Glomerular endothelial cell (primary cell): ENCODE measurements at places on chromosomes 4 and X. TPM values are rescaled to one million over a fixed set of nuclear protein-coding genes. Genes with fewer than 3 reads are reported as not detected.

DNA sequence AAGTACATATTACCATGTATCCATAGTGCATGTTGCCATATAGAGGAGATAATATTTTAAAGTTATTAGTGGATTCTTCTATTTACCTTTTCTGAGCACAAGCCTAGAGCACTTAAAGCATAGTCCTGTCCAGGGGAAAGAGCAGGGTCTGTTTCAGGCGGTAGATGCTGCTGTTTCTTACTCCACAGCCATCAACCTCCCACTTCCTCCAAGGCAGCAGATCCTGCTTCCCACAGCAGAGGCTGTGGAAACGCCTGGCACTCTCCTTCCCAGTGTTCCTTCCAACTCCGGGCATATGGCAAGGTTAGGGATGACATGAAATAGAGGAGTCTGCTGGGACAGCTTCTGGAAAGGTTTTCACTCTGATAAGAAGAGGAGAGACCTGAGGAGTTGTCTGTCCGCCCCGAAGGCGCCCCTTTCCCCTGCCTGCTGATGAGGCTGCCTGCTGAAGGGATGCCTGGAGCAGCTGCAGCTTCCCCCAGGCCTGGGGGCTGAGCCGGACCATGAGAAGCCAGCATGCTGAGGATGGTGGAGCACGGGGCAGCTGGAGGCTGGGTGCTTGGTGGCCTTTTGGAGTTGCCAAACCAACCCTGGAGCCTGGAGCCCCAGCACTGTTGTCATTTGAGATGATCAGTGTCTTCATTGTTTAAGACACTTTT lies 43.9 kb upstream of the SLC25A4 start:
- DNase-seq: no peak

DNA sequence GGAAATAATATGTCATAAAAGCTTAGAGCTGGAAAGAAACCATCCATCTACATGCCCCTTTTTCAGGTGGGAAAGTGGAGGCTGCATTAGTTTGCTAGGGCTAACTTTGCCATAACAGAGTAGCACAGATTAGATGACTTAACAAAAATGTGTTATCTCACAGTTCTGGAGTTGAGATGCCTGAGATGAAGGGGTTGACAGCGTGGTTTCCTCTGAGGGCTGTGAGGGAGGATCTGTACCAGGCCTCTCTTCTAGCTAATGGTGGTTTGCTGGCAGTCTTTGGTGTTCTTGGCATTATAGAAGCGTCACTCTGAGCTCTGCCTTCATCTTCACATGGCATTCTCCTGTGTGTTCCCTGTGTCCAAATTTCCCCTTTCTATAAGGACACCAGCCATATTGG lies 2.4 kb downstream of the CHRNA9 start:
- no peak for DNase-seq

- DNase-seq: no peak
Observed at GRCh38 chr4:117691572-117692351, 342.5 kb upstream of the NDST3 start.

DNA sequence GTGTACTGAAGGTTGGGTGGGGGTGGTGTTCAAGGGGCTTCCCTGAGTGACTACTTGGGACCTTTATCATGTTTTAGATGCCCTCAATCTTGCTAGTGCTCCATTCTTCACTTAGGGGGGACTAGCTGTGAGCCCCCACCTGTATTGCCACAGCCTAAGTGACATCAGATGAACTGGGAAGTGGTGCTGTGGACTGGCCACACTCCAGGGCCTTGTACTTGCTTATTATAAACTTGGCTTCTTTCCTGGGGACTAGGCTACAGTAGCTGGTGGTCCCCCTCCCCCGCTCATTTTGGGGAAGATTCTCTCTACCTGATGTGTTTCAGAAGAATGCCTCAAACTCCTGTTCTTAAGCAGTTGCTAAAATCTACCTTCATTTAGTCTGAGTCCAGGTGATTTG lies 46.7 kb upstream of the WDR1 start:
- DNase-seq: no peak

GRCh38 chrX:73851014-73852009 lies 288.3 kb downstream of the CHIC1 start:
- peak; percentile 68 for DNase-seq

- no peak for DNase-seq
Observed at GRCh38 chrX:133653358-133653757, 238.1 kb upstream of the GPC4 start.

- no peak for DNase-seq
Observed at GRCh38 chr4:6474053-6474568, 1.7 kb upstream of the PPP2R2C start.

DNA sequence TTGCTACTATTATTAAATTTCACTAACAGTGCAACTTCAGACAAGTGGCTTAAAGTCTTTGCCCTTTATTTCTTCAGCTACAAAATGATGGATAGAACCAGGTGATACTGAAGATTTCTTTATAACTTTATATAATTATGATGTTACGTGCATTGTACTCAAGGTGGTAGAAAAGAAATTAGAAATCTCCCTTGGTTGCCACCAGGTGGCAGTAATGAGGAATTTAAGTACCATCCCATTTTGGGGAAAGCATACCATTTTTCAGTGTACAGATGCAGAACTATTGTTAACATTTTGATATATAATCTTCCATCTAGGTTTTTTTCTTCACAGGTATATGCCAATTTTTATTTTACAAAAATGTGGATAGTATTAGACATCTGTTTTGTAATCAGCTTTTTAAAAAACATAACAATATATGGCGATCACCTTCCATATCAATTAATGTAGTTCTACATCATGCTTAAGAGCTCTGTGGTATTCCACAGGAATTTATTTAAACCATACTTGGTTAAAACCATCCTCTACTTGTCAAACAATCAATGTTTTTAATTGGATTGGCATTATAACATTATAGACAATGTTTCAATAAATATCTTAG lies 37.7 kb upstream of the RAB33B start:
- peak; percentile 58 for DNase-seq

GRCh38 chr4:165780735-165781134 lies 92.3 kb upstream of the TLL1 start:
- DNase-seq: no peak

- no peak for DNase-seq
Observed at GRCh38 chr4:87978681-87979080, 3.2 kb downstream of the SPP1 start.

DNA sequence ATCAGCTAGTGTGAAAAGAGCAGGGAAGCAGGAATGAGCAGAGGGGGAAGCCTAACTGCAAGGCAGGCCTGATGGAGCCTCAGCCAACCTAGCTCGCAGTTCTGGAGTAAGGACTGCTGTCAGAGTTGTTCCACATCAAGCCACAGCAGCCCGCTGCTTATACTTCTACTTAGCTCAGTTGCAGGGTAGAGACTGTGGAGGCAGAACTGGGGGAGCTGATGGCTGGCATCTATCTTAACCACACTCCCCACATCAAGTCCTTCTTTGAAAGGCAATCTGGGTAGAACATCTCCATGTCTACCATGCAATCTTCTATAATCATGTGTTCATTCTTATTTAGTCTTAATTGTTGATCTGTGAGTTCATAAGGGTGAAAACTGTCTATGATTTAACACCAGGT lies 46.1 kb downstream of the DDX60 start:
- DNase-seq: no peak

- no peak for DNase-seq
Observed at GRCh38 chr4:3468154-3468553, 5.0 kb downstream of the DOK7 start.

DNA sequence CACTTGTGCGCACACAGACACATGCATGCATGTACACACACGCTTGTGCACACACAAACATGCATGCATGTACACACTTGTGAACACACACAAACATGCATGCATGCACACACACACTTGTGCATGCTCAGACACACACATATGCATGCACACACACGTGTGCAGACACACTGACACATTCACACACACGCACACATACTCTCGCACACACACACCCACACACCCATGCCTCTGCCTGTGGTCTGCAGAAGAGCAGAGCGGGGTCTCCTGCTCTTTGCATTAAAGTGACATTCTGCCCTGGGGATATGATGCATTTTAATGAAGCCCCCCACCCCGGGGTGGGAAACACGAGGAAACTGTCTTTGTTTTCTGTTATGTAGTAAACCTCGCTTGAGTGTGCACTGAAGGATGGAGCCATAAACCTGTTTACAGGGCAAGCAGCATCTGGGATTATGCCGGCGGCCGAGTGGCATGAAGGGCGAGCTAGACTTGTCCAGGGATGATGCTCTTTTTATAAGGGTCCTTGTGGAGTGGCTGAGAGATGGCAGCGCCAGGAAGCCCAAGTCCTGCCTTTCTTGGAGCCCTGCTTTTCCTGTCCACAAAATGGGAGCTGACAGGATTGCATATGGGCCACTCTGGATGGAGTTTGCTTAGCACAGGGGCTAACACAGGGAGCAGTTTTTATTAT lies 17.8 kb downstream of the PSAPL1 start:
- no peak for DNase-seq

GRCh38 chr4:106478152-106478551 lies 109.6 kb upstream of the GIMD1 start:
- DNase-seq: no peak

DNA sequence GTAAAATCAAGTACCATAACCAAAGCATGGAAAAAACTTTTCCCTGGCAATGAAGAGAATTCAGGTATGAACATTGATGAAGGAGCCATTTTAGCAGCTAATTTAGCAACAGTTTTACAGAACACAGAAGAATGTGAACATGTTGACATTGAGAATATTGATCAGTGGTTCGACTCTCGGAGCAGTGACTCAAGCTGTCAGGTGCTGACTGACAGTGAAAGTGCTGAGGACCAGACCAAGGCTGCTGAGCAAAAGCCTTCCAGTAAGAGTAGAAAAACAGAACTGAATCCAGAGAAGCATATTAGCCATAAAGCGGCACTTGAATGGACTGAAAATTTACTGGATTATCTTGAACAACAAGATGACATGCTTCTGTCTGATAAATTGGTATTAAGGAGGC lies 2.8 kb downstream of the TIGD2 start:
- DNase-seq: no peak

DNA sequence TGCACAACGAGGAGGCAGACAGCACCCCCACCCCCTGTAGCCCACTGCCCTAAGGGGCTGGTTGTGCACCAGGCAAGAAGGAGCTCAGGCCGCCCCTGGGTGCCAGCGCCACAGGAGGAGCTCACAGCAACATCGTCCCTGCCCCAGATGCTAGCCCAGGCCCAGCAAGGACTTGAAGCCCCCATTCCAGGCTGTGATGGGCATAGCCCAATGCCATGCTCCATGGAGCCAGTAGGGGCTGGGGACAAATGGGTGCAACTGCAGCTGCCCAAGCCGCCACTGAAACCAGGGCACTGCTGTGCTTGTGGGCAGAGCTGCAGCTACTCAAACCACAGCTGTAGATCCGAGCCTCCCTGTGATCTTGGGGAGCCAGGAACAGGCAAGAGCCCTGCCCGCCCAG lies 241.3 kb upstream of the GIMD1 start:
- no peak for DNase-seq

DNA sequence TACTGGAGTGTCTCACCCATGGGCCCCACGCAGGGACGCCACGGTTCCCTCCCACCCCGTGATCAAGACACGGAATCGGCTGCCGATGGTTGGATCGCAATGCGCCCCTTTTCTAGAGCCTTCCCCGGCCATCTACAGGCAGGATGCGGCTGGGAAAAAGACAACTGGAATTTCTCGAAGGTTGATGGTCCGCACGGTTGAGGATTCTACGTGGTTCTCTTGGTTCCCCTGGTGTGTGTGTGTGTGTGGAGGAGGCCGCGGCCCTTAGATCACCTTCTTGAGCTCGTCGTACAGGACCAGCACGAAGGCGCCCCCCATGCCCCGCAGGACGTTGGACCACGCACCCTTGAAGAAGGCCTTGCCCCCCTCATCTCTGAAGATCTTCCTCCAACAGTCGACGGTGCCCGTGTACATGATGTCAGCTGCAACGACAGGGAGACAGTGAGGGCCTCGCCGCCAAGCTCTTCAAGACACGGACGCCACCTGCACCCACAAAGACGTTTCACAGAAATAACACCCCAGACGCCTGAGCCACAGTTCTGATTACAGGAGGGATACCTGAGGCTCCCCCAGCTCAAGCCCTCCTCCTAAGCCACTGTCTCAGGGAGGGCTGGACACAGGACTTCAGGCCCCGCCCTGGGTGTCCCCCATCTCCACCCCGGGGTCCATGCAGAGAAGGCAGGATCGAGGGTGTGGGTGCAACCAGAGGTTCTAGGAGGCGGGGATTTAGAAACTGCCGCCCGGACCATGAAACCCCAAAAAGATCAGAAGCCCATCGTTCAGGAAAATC lies 5.4 kb downstream of the SLC25A6 start:
- no peak for DNase-seq

DNA sequence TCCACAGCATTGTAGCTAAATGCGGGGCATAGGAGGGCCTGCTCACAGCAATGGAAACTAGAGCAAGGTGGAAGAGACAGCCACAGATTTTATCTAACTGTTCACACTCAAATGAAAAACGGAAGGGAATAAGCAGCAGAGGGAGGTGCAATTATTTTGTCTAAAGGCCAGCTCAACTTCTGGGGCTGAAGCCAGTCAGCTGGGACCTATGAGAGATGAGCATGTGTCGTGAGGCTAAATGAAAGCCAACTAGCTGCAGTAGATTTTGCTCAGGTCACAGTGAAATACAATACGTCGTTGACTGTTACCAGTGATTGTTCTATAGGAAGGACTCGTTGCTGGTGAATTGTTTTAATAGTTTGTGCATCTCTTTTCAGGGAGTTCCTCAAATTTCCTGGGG lies 26.4 kb upstream of the FGFBP2 start:
- no peak for DNase-seq

- no peak for DNase-seq
Observed at GRCh38 chrX:105527759-105528158, 294.6 kb upstream of the NRK start.

- DNase-seq: no peak
Observed at GRCh38 chr4:2320746-2321145, 58.8 kb upstream of the MXD4 start.

DNA sequence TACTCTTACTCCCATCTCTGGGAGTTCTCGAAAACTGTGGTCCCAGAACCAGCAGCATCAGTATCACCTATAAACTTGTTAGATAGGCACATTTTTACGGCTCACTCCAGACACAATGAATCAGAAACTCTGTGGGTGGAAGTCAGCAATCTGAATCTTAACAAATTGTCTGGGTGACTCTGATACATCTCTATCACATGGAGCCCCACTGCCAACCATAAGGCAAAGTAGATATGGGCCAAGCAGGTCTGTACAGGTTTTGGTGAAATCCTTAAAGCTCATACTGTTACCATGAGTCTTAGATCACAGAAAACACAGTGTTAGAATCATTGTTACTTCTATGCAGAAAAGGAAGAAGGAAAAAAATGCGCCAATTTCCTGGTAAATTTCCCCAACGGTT lies 122.5 kb upstream of the HCCS start:
- no peak for DNase-seq

- DNase-seq: no peak
Observed at GRCh38 chrX:74438764-74439163, 17.5 kb downstream of the SLC16A2 start.

Gene ZBTB33
- total RNA-seq: 19.1 and 19.4 TPM in 2 replicates

Gene SRPX
- 147 and 267 TPM in 2 replicates for total RNA-seq

Gene SPP1
- 6.7 and 33.4 TPM in 2 replicates for total RNA-seq

Gene MMRN1
- total RNA-seq: 28.7 and 118 TPM in 2 replicates

Gene MAGEA2B
- total RNA-seq: not detected in 2 replicates

Gene GABRG1
- total RNA-seq: not detected in 2 replicates

Gene TXLNG
- 6.8 and 8.3 TPM in 2 replicates for total RNA-seq
